ENCODE measurements at places on chromosomes 2 and 18. TPM values are rescaled to one million over a fixed set of nuclear protein-coding genes. Genes with fewer than 3 reads are reported as not detected.

DNA sequence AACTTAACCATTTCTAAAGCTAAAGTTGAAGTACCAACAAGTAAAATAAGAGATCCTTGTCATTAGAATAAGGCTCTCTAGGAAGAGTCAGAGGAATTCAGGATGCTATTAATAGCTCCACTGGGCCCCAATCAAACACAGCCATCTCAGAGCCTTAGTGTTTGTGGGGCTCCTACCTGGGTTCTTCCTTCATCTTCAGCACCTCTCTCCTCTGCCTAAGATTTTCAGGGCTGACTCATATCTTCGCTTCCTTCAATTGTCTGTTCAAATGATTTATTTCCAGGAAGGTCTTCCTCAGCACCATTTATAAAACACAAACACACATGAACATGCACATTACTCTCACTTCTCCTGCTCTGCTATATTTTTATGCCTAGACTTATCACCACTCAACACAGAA, 119.5 kb downstream of the COL6A3 start:
- peaks cover 42% of the 10 kb centered on the region for H3K27me3 ChIP-seq
- no peak for DNase-seq
- no peak overlapping the region for H3K27ac ChIP-seq
- H3K36me3 ChIP-seq: peaks cover 3% of the 10 kb centered on the region

GRCh38 chr2:63378589-63378988, 209.7 kb downstream of the WDPCP start:
- H3K27me3 ChIP-seq: no peaks in the 10 kb centered on the region
- peaks cover 8% of the 10 kb centered on the region for H3K36me3 ChIP-seq
- peaks cover 2% of the 10 kb centered on the region for H3K4me1 ChIP-seq
- DNase-seq: no peak
- H3K4me3 ChIP-seq: no peak overlapping the region
- H3K27ac ChIP-seq: no peak overlapping the region

DNAJC10 gene
- total RNA-seq: 52.4 TPM

DNA sequence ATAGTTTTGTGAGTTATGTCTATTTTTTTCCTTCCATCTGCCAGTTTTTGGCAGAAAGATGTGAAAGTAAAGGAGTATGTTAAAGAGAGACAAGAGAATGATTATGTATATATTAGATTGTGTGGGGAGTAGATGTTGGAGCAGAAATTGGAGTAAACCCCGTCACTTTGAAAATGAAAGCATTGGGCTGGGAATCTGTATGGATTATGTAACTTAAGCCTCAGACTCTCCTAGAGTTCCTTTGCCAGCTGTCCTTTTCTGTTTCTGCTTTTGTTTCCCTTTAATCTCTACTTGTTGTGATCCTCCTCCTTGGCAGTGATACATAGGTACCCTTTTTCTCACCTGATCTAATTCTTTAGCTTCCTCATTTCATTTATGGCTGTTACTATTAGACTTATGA, 19.2 kb downstream of the CCDC138 start:
- H3K4me3 ChIP-seq: no peak overlapping the region
- no peaks in the 10 kb centered on the region for H3K27me3 ChIP-seq
- no peak overlapping the region for H3K27ac ChIP-seq
- no peak for DNase-seq

DNA sequence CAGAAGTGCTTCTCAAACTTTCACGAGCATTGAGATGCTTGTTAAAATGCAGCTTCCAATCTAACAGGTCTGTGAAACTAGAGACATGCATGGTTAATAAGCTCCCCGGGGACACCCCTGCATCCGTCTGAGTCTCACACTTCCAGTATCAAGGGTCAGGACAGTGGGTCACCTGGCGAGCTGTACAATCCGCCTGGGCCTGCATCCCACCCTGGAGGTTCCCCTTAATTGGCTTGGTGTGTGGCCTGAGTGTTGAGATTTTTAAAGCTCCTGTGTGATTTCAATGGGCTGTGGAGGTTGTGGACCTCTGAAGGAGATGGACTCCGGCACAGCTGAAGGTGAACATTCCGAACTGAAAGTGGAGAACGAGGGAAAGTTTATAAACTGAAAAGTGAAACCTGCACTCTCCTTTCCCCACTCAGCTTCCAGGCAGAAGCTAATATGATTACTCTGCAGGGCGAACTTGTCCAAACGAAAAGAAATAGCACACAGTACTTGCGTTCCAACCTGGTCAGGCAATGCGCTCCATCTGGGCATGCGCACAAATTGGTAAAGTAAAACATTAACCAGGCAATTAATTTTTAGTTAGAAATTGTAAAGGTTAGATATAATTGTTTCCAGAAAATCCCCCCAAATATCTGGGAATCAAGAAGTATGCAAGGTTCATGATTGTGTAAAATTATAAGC, 191.7 kb upstream of the ALKAL2 start:
- no peaks in the 10 kb centered on the region for H3K4me1 ChIP-seq
- no peak overlapping the region for H3K4me3 ChIP-seq
- peaks cover 51% of the 10 kb centered on the region for H3K27me3 ChIP-seq
- no peak for DNase-seq

AFF3 gene
- total RNA-seq: 6.5 TPM

DNA sequence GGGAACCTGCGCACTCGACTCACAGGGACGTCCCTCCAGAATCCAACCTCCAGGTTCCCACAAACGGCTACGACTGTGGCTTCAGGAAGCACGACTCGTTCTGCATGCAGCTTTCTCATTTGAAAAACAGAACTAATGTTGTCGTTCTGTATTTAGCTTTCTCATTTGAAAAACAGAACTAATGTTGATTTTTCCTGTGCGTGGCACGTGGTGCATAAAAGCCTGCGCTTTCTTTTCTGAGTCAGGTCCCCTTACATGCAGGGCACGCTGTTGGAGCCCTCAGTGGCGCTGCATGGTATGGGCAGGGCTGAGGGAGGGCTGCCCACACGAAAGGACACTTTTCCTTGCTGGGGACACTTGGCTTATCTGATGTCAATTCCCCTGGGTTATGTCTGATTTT, 124.3 kb downstream of the TMEM18 start:
- no peak for DNase-seq
- no peaks in the 10 kb centered on the region for H3K36me3 ChIP-seq
- H3K27me3 ChIP-seq: peaks cover 77% of the 10 kb centered on the region
- H3K27ac ChIP-seq: no peak overlapping the region
- no peaks in the 10 kb centered on the region for H3K4me1 ChIP-seq

SLC35F5 gene
- total RNA-seq: 28.1 TPM

UGT1A6 gene
- total RNA-seq: not detected

GRCh38 chr2:123916051-123916450, 109.0 kb upstream of the CNTNAP5 start:
- H3K27me3 ChIP-seq: no peaks in the 10 kb centered on the region
- no peaks in the 10 kb centered on the region for H3K4me1 ChIP-seq
- H3K27ac ChIP-seq: no peak overlapping the region
- DNase-seq: no peak

GRCh38 chr2:222239091-222239490, 59.7 kb downstream of the PAX3 start:
- peaks cover 49% of the 10 kb centered on the region for H3K27me3 ChIP-seq
- H3K4me1 ChIP-seq: no peaks in the 10 kb centered on the region
- H3K4me3 ChIP-seq: no peak overlapping the region
- DNase-seq: no peak

GRCh38 chr2:38723173-38723572, 28.0 kb downstream of the SRSF7 start:
- no peaks in the 10 kb centered on the region for H3K27me3 ChIP-seq
- no peaks in the 10 kb centered on the region for H3K36me3 ChIP-seq
- H3K4me3 ChIP-seq: peak overlapping the region; percentile 87
- H3K27ac ChIP-seq: peak overlapping the region; percentile 96
- peaks cover 27% of the 10 kb centered on the region for H3K4me1 ChIP-seq

- no peak for DNase-seq
- H3K27ac ChIP-seq: no peak overlapping the region
- no peaks in the 10 kb centered on the region for H3K36me3 ChIP-seq
Observed at GRCh38 chr2:203928849-203929248, 7.7 kb upstream of the ICOS start.

PTPN2 gene
- 72.8 TPM for total RNA-seq

DNA sequence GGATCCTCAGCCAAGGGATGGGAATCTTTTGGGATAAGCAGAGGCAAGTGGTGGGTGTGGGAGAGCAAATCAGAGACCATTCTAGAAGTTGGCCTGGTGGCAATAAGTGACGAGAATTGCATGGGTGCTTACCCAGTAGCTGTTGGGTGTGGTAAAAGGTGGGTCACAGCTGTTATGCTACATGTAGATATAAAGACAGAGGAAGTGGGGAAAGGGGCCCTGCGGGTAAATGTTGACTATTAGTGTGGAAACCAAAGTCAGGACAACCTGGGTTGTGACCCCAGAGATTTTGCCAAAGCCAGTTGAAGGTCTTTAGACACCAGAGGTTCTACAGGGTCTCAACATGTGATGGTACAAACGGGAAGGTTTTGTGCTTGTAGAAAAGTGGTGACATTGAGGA, 443.6 kb upstream of the HNRNPA3 start:
- no peak for DNase-seq
- peaks cover 16% of the 10 kb centered on the region for H3K27me3 ChIP-seq
- no peak overlapping the region for H3K27ac ChIP-seq
- no peaks in the 10 kb centered on the region for H3K4me1 ChIP-seq

DNA sequence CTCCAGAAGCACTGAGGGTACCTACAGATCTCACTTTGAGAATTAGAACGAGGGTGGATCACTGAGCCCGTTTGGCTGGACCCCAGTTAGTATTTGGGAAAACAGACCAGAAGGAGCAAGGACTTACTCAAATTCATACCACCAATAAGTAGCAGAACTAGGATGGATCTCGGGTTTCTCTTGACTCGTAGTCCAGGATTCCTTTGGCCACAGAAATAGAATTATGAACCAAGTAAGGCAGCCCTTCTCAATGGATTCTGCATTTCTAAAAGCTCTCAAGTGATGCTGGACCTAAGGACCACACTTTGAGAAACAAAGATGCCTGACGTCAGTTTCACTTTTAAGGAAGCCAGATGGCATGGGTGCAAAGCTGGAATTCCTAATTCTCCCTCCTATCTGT, 153.0 kb downstream of the KLHL29 start:
- peaks cover 11% of the 10 kb centered on the region for H3K27me3 ChIP-seq
- peaks cover 11% of the 10 kb centered on the region for H3K4me1 ChIP-seq
- DNase-seq: no peak
- no peak overlapping the region for H3K27ac ChIP-seq
- H3K4me3 ChIP-seq: no peak overlapping the region
- H3K36me3 ChIP-seq: peaks cover 4% of the 10 kb centered on the region

ANKRD12 gene
- 257 TPM for total RNA-seq

AP1S3 gene
- 1.6 TPM for total RNA-seq

ACKR3 gene
- 2.3 TPM for total RNA-seq

- H3K36me3 ChIP-seq: no peaks in the 10 kb centered on the region
- no peak overlapping the region for H3K27ac ChIP-seq
Observed at GRCh38 chr18:38606841-38607240, 1041.2 kb upstream of the CELF4 start.

DNA sequence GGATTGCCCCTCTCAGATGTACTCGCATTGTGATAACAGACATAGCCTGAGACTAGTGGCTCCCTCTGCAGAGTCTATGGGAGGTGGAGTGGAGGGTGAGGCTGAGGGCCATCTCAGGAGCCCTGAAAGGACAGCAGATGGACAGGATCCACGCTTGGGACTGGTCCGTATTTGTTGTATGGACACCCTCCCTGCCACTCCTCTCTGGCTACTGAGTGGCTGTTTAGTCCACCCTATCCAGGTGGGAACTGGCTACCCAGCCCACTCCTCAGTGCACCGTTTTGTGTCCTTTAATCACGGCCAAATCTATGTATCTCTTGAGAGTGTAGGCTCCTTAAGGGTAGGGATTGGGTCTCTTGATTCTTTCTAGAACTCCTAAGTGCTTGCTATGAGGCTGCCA, 4.5 kb upstream of the GLI2 start:
- no peak overlapping the region for H3K4me3 ChIP-seq
- no peak for DNase-seq
- H3K4me1 ChIP-seq: no peaks in the 10 kb centered on the region
- no peaks in the 10 kb centered on the region for H3K36me3 ChIP-seq
- H3K27ac ChIP-seq: no peak overlapping the region
- peaks cover 30% of the 10 kb centered on the region for H3K27me3 ChIP-seq

DNA sequence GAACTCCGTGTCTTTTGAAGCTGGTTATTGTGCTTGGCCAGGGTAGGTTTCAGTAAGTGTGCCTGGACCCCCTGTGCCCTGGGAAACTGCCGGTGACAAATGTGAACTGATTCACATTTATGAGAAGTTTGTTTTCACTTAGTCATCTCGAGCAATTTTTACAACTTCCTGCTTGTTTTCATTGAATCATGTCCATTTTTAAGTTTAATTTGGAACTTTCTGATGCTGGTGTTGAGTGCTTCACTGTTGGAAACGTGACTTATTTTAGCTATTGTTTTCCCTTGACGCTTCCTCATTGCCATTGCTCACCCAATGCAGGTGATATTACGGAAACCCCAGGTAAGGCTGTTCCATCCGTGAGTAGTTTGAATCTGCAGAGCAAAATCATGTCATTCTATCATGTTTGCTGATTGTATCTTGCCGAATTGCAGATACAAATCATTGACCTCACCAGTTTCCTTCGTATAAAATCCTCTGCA, 97.2 kb downstream of the RTN4 start:
- no peak for DNase-seq
- no peak overlapping the region for H3K4me3 ChIP-seq
- peaks cover 21% of the 10 kb centered on the region for H3K27me3 ChIP-seq
- H3K27ac ChIP-seq: peak overlapping the region; percentile 37
- H3K4me1 ChIP-seq: peaks cover 8% of the 10 kb centered on the region
- H3K36me3 ChIP-seq: no peaks in the 10 kb centered on the region

- DNase-seq: no peak
- peaks cover 2% of the 10 kb centered on the region for H3K36me3 ChIP-seq
- peaks cover 3% of the 10 kb centered on the region for H3K4me1 ChIP-seq
Observed at GRCh38 chr2:206488053-206488452, 44.7 kb downstream of the ADAM23 start.

DNA sequence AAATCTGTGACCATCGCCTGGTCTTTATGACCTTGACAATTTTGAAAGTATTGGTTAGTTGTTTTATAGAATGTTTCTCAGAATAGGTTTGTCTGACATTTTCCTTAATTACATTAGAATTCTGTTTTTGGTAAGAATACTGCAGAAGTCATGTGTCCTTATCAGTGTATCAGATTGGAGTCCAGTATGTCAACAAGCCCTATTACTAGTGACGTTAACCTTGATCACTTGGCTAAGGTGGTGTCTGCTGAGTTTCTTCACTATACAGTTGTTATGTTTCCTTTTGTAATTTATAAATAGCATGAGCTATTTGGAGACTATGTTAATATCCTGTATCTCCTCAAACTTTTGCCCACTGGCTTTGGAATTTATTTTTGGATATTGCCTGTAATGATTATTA, 10.8 kb upstream of the IL36G start:
- H3K36me3 ChIP-seq: peaks cover 2% of the 10 kb centered on the region
- no peak overlapping the region for H3K27ac ChIP-seq
- peaks cover 20% of the 10 kb centered on the region for H3K27me3 ChIP-seq
- DNase-seq: no peak

DNA sequence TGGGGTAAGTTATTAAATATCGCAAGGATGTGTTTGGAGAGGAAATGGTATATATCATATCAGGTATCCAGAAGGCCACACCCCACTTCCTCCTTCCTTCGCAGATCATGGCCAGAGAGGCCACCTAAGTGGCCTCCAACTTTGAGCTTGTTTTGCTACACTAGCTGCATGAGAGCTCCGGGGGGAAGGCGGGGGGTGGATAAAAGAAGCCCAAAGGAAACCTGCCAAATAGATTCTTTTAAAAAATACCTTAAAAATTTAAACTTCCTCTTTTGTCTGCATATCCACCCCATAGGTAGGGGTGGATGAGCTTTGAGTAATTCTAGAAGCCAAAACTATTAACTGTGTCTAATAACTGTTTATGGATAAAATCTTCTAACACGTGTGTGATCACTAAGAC, 5.7 kb upstream of the TTR start:
- no peaks in the 10 kb centered on the region for H3K36me3 ChIP-seq
- peaks cover 8% of the 10 kb centered on the region for H3K27me3 ChIP-seq
- no peaks in the 10 kb centered on the region for H3K4me1 ChIP-seq
- H3K27ac ChIP-seq: no peak overlapping the region
- no peak for DNase-seq

- no peak overlapping the region for H3K4me3 ChIP-seq
- peaks cover 6% of the 10 kb centered on the region for H3K36me3 ChIP-seq
Observed at GRCh38 chr2:201790989-201791388, 10.3 kb upstream of the ALS2 start.
